ENCODE measurements at places on chromosomes 2 and 18.
A peak's percentile ranks its signal among the peaks of the same experiment; 100 is the strongest.

GRCh38 chr2:105934467-105934866 lies 189.8 kb downstream of the NCK2 start:
- no peak for DNase-seq
- no peaks in the 10 kb centered on the region for H3K36me3 ChIP-seq
- peaks cover 3% of the 10 kb centered on the region for H3K27me3 ChIP-seq
- H3K4me1 ChIP-seq, result no peaks in the 10 kb centered on the region
- H3K27ac ChIP-seq, result no peak overlapping the region

- no peak overlapping the region for H3K27ac ChIP-seq
- H3K4me1 ChIP-seq, result no peaks in the 10 kb centered on the region
- H3K4me3 ChIP-seq, result no peak overlapping the region
- no peaks in the 10 kb centered on the region for H3K36me3 ChIP-seq
- peaks cover 41% of the 10 kb centered on the region for H3K27me3 ChIP-seq
- no peak for DNase-seq
These were observed 26.0 kb upstream of the RUFY4 start for GRCh38 chr2:218043100-218043499.

- H3K27ac ChIP-seq, result no peak overlapping the region
- peaks cover 5% of the 10 kb centered on the region for H3K4me1 ChIP-seq
- H3K4me3 ChIP-seq, result no peak overlapping the region
- H3K36me3 ChIP-seq, result no peaks in the 10 kb centered on the region
These were observed 24.8 kb upstream of the RPE start for GRCh38 chr2:209977386-209978239.

GRCh38 chr2:239295377-239296019 lies 105.3 kb downstream of the HDAC4 start:
- DNase-seq, result no peak
- no peak overlapping the region for H3K4me3 ChIP-seq
- H3K27ac ChIP-seq, result no peak overlapping the region
- no peaks in the 10 kb centered on the region for H3K36me3 ChIP-seq

GRCh38 chr18:32851936-32852335 lies 79.1 kb upstream of the KLHL14 start:
- peak; percentile 47 for DNase-seq
- H3K27me3 ChIP-seq, result no peaks in the 10 kb centered on the region
- H3K36me3 ChIP-seq, result no peaks in the 10 kb centered on the region
- H3K27ac ChIP-seq, result peak overlapping the region; percentile 21
- no peak overlapping the region for H3K4me3 ChIP-seq
- H3K4me1 ChIP-seq, result peaks cover 4% of the 10 kb centered on the region

- H3K36me3 ChIP-seq, result no peaks in the 10 kb centered on the region
- no peaks in the 10 kb centered on the region for H3K27me3 ChIP-seq
- no peak for DNase-seq
These were observed 175.0 kb upstream of the PGAP1 start for GRCh38 chr2:197101519-197101918.

- H3K27me3 ChIP-seq, result no peaks in the 10 kb centered on the region
- H3K27ac ChIP-seq, result no peak overlapping the region
- H3K4me1 ChIP-seq, result no peaks in the 10 kb centered on the region
- no peak overlapping the region for H3K4me3 ChIP-seq
- no peak for DNase-seq
These were observed 243.9 kb downstream of the TRIB2 start for GRCh38 chr2:12960671-12961070.

- peak overlapping the region; percentile 99 for H3K27ac ChIP-seq
- H3K36me3 ChIP-seq, result no peaks in the 10 kb centered on the region
- DNase-seq, result peak; percentile 72
- H3K27me3 ChIP-seq, result no peaks in the 10 kb centered on the region
These were observed 122.2 kb downstream of the TANC1 start for GRCh38 chr2:159090514-159091201.

GRCh38 chr18:39840406-39840805 lies 2114.6 kb upstream of the PIK3C3 start:
- H3K27me3 ChIP-seq, result peaks cover 4% of the 10 kb centered on the region
- no peak overlapping the region for H3K4me3 ChIP-seq
- peak; percentile 69 for DNase-seq
- peaks cover 7% of the 10 kb centered on the region for H3K4me1 ChIP-seq
- H3K27ac ChIP-seq, result no peak overlapping the region

- H3K36me3 ChIP-seq, result no peaks in the 10 kb centered on the region
- peak overlapping the region; percentile 88 for H3K27ac ChIP-seq
- H3K4me1 ChIP-seq, result peaks cover 1% of the 10 kb centered on the region
- peak overlapping the region; percentile 86 for H3K4me3 ChIP-seq
- no peaks in the 10 kb centered on the region for H3K27me3 ChIP-seq
These were observed 1.4 kb downstream of the SPATS2L start for GRCh38 chr2:200307724-200308545.

GRCh38 chr2:157479081-157480027 lies 35.5 kb upstream of the CYTIP start:
- no peak overlapping the region for H3K27ac ChIP-seq
- no peak overlapping the region for H3K4me3 ChIP-seq
- no peaks in the 10 kb centered on the region for H3K27me3 ChIP-seq

DNA sequence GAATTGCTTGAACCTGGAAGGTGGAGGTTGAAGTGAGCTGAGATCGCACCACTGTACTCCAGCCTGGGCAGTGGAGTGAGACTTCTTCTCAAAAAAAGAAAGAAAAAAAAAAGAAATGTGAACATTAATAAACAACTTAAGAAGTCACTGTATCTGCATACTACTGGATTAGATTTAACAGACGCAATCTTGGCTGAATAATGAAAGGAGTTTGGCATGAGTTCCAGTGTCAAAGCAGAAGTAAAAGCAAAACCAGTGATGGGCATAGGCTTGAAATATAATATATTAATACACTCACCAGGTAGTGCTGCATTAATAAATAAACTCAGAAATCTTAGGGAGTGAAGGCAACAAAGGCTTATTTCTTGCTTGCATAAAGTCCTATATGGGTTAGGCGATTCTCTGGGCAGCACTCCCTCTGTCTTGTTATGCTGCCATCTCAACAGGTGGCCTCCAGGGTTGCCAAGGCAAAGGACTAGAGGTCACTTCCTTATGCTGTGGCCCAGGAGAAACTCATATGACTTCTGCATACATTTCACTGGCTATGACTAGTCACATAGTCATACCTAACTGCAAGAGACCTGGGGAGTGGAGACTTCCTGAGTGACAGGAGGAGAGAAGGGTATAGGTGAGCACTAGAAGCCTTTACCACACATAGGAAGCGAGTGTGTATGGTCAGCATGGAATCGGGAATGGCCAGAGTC lies 296.2 kb upstream of the SPRED2 start:
- no peaks in the 10 kb centered on the region for H3K27me3 ChIP-seq
- H3K27ac ChIP-seq, result no peak overlapping the region
- H3K36me3 ChIP-seq, result no peaks in the 10 kb centered on the region
- no peaks in the 10 kb centered on the region for H3K4me1 ChIP-seq
- H3K4me3 ChIP-seq, result no peak overlapping the region
- DNase-seq, result no peak

- no peak overlapping the region for H3K27ac ChIP-seq
- no peak overlapping the region for H3K4me3 ChIP-seq
- H3K27me3 ChIP-seq, result no peaks in the 10 kb centered on the region
- H3K36me3 ChIP-seq, result no peaks in the 10 kb centered on the region
- no peaks in the 10 kb centered on the region for H3K4me1 ChIP-seq
These were observed 485.2 kb upstream of the SALL3 start for GRCh38 chr18:78494204-78495085.

GRCh38 chr2:86645752-86646151 lies 22.1 kb upstream of the RNF103 start:
- no peak overlapping the region for H3K27ac ChIP-seq
- H3K36me3 ChIP-seq, result no peaks in the 10 kb centered on the region
- no peaks in the 10 kb centered on the region for H3K4me1 ChIP-seq
- H3K4me3 ChIP-seq, result no peak overlapping the region

- H3K4me1 ChIP-seq, result peaks cover 3% of the 10 kb centered on the region
- H3K27ac ChIP-seq, result no peak overlapping the region
- H3K36me3 ChIP-seq, result no peaks in the 10 kb centered on the region
- no peaks in the 10 kb centered on the region for H3K27me3 ChIP-seq
These were observed 338.6 kb upstream of the MMADHC start for GRCh38 chr2:149926149-149926548.

Data from mesenchymal stem cell (in vitro differentiated cells and primary cell).